Umbilical cord (tissue), 2 donors: ENCODE measurements at places on chromosomes 3 and 15.
A peak's percentile ranks its signal among the peaks of the same experiment; 100 is the strongest.

DNA sequence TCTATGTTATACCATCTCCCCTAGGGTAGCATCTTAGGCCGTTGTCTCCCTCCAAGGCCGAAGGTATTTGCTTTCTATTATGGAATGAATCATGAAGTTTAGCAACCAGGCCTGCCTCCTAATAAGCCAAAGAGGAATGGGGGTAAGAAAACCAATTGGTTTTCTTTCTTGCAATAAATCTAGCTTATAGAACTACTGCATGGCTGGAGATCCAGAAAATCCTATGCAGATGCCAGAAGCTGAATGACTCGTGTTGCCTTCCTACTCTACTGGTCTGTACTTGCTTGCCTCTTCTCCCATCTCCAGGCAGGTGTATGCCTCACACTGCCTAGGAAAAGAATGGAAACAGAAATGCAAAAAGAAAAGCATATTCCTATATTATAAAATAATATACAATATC lies 31.1 kb upstream of the IL16 start:
- peak; percentile 50 for DNase-seq

DNA sequence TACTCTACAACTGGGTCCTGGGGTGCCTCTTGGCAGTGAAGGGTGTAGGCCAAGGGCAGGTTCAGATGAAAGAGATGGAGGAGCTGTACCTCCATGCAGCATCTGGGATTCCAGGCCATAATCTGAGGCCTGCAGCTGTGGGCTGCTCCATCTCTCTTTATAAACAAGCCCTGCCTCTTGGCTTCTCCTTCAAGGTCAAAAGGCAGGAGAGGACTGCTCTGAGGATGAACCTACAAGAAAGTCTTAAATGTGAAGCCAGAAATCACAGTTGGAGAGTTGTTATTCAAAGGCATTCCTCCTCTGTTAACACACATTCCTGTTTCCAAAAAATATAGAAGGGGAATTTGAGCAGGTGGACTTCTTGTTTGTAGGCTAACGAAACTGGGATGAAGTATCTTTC lies 355.5 kb downstream of the NTRK3 start:
- DNase-seq, result no peak

GRCh38 chr3:113736548-113737089 lies 9.4 kb downstream of the NAA50 start:
- DNase-seq, result peak; percentile 73

GRCh38 chr3:69403454-69403853 lies 17.6 kb upstream of the FRMD4B start:
- DNase-seq, result peak; percentile 66

GRCh38 chr3:193980326-193980725 lies 155.6 kb upstream of the HES1 start:
- DNase-seq, result peak; percentile 83
